ENCODE measurements at places on chromosomes 1 and 21. TPM values are rescaled to one million over a fixed set of nuclear protein-coding genes. Genes with fewer than 3 reads are reported as not detected.

C1orf141 gene
- total RNA-seq = not detected

FLG2 gene
- not detected for total RNA-seq

CCDC27 gene
- not detected for total RNA-seq

DENND2D gene
- total RNA-seq = not detected

ANKRD35 gene
- total RNA-seq = not detected

FAM163A gene
- total RNA-seq = not detected

S1PR1 gene
- 3.7 TPM for total RNA-seq

SMYD2 gene
- 77.1 TPM for total RNA-seq

SWT1 gene
- total RNA-seq = 0.63 TPM

DNA sequence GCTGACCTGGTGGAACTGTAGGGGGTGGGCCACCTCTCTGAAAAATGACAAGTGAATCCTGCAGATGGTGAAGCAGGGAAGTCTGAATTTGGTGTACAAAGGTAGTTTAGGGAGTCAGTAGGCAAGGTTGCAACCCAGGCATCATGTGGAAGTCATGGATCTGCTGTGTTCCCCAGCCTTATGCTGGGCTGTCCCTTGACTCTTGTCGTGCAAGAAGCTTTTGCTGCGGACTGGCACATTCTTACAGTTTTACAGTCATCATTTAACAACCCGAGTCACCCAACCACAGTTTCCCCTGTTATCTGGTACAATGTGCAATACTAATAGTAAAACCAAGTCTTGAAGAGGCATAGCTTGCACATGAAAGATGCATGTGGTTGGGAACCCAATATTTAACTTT, 13.2 kb downstream of the RHOU start:
- no peak for DNase-seq

DNA sequence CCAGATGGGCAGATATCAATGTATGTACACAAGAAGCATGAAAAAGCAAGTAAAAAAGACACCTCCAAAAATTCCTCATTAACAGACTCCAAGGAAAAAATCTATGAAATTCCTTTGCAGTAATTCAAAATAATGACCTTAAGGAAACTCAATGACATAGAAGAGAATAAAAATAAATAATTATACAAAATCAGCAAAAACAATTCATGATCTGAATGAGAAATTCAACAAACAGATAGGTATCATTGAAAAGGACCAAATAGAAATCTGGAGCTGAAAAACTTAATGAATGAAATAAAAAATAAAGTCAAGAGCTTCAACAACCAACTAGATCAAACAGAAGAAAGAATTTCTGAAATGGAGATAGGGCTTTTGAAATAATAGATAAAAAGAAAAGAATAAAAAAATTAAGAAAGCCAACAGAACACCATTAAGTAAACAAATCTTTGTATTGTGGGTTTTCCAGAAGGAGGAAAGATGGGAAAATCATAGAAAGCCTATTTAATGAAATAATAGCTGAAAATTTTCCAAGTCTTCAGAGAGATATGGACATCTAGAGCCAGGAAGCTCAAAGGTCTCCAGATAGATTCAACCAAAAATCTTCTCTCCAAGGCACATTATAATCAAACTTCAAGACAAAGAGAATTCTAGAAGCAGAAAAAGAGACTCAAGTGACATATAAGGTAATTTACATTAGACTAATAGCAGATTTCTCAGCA, 52.0 kb upstream of the KCNK1 start:
- no peak for DNase-seq

DNA sequence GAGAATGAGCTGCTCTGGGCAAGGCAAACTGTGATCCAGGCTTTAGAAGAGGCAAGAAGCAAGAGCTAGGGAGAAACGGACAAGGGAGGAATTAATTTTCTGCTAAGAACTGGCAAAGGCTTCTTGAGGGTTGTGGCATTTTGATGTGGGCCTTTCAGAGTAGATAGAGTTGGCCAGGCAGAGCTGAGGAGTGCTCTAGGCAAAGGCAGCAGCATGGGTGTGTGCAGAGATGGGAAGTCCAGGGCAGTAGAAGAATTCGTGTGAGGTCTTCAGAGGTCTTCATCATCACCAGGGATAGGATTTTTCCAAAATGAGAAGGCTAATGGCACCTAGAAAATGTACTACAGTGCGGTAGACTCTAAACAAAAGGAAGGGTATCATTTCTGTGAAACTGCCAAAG, 237.8 kb downstream of the LTN1 start:
- no peak for DNase-seq

- no peak for DNase-seq
These were observed 182.5 kb downstream of the RHOU start for GRCh38 chr1:228917755-228918154.

DNA sequence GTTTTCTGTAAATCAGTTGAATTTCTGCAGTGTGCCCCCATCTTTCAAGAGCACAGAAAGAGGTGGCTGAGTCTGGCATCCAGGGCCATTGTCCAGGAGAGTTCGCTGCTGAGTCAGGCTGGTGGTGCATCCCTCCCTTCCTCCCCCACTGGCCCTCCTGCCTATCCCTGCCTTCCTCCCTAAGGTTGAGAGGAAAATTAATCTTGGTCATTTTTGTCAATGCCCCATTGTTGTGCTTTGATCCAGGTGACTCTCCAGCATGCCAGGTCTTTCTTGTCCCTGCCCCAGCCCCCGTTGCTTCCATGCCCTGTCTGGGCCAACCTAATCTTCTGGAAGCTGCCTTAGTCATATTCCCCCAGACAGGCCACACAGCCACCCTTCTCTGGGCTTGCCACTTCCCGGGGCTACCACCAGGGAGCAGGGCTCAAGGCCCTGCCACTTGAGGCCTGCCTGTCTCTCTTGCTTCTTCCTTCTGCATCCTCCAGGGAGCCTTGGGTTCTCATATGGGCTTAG, 26.6 kb downstream of the PROK1 start:
- no peak for DNase-seq

GRCh38 chr1:153509729-153510354, 25.9 kb downstream of the S100A6 start:
- peak; percentile 33 for DNase-seq

DNA sequence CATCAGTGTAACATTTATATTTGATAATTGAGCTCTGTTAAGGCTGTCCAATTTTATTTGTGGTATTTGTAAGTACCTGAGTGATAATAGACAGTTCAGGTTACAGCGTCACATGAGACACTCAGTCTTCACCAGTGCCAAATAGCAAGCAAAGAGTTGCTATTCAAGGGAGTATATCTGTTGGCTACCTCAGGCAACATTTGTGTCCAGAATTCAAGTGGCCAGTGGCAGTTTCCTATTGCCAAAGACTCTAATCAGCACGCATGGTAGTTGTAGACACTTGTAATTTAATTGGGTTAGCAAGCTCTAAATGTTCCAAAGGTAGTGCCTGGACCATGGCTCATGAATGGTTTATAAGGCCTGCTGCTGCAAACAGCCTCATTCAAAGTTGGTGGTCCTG, 1524.3 kb upstream of the B3GALT2 start:
- no peak for DNase-seq

- DNase-seq = no peak
These were observed 8.3 kb downstream of the CITED4 start for GRCh38 chr1:40853885-40854170.

DNA sequence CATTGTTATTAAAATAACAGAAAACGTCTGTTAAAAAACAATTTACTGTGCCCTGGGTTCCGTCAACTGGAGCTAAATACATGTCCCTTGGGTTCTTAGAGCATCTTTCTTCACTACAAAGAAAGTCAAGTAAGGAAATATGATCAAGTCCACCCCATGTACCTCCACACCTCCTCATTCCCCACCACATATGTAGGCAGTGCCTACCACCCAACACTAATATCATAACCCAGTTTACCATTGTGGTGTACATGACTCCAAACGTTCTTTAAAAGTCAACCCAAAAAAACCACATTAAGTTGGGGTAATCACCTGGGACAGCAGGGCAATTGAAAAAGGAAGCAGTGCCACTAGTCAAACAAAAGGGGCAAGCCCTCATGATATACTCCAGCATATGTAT, 7.8 kb upstream of the LRRC52 start:
- DNase-seq = no peak

DNA sequence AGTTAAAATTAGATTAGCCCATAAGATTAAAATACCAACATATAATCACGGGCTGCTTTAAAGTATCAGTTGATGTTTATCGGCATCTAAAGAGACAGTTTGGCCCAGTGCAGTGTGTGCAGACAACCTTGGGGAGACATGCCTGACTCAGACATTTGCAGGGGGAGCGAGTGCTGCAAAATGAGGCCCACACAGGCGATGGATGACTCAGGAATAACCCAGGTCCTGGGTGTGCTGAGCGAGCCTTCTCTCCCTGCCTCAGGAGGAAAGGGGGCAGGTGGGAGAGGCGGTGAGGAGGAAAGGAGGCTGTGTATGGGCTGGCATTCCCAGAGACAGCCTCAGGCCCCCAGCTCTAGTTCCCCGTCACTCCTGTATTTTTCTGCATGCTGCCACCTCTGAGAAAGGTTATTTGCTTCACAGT, 9.0 kb downstream of the SLC9A1 start:
- DNase-seq = peak; percentile 84

- DNase-seq = no peak
These were observed 72.8 kb downstream of the CNST start for GRCh38 chr1:246638941-246639655.

- no peak for DNase-seq
These were observed 81.0 kb upstream of the VAV3 start for GRCh38 chr1:108046026-108046425.

GRCh38 chr1:20382711-20383110, 92.0 kb downstream of the VWA5B1 start:
- no peak for DNase-seq

GRCh38 chr1:190908246-190908645, 430.6 kb upstream of the BRINP3 start:
- no peak for DNase-seq

DNA sequence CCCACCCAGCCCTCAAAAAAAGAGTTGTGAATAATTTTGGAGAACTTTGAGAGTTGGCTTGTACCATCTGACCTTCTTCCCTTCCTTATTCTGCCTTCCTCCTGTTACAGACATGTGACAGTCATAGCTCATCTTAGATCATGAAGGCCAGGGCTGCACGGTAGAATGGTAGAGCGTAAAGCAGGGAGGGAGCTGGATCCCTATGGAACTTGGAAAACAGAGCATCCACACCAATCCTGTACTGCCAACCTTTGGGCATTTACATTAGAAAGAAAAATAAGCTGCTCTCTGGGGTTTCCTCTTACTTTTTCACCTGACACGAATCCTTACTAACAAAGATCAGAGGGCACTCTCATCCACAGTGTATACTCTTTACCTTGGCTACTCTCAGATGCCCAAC, 121.5 kb downstream of the GPR52 start:
- no peak for DNase-seq

GRCh38 chr21:29157080-29157479, 26.6 kb downstream of the MAP3K7CL start:
- no peak for DNase-seq

DNA sequence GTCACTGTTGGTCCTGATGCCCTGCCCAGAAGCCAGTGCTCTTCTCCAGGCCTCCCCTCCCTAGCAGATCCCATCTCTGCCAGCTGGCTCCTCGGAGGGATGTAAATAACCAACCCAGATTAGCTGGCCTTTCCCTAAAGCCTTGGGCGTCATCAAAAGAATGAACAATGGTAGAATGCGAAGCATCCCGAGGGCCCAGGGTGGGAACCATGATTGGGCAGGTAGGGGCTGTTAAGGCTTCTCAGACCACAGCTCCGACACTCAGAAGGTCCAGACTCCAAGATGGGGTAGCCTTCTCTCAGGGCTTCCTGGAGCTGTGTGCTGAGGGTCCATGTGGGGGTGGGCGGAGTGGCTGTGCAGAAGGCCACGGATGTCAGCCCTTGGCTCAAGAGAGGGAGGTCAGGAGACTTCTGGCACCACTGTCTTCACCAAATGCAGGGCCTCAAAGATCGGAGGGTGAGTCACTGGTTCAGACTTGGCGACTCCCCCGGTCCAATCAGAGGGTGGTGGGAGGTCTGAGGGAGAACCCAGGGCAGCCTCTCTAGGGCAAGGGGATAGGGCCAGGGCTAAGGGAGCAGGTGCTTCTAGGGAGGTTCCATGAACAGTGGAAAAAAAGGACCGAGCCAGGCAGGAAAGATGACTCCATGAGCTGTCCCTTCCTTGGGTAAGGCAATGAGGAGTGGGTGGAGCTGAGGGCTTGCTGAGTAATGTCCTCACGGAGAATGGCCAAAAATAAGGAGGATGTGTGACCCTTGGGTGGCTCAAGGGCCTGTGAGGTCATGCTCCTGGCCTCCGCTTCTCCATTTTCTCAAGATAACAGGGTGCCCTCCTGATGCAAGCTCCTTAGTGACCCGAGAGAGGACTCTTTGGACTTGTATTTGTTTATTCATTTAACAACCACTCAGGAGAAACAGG, 58.4 kb upstream of the EPS8L3 start:
- DNase-seq = peak; percentile 74

DNA sequence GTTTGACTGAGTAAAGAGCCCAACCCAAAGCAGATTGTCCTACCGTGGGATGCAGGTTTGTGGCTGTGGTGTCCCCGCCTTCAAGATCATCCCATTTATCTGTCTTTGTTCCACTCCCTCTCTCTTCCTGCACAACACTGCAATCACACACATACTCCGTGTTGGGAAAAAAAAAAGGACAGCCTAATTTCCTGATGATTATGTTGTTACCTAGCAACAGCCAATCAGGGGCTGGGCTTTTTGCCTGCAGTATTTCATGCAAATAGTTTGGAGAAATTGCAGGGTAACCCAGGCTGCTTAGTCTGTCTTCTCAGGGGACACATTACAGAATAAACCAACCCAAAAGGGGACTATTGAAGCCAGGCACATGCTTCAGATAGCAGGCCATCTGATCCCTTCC, 38.3 kb downstream of the PHC2 start:
- DNase-seq = no peak

GRCh38 chr1:29249170-29249691, 12.9 kb downstream of the PTPRU start:
- DNase-seq = peak; percentile 65

- DNase-seq = no peak
These were observed 370.4 kb upstream of the ST6GALNAC5 start for GRCh38 chr1:76496871-76497270.

- peak; percentile 87 for DNase-seq
These were observed 1.7 kb downstream of the DCAF8 start for GRCh38 chr1:160260406-160261382.

GRCh38 chr1:41268154-41268770, 26.2 kb upstream of the SCMH1 start:
- DNase-seq = peak; percentile 52

DNA sequence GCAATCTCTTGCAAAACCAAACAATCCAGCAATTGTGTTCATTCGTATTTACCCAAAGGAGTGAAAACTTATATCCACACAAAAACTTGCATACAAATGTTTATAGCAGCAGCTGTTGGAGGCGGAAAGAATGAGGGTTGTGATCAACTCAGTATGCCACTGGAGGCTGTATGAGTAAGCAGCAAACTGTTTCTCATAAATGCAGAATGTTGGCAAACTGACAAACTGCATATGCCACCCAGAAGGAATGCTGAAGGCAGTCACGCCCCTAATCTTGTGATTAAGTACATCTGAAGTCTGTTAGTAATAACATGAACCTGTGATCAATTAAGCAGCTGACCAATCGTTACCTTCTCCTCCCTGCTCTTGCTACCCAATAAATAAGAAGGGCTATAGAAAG, 60.5 kb upstream of the CR2 start:
- DNase-seq = peak; percentile 90
